ENCODE measurements at places on chromosomes 12 and 14.

DNA sequence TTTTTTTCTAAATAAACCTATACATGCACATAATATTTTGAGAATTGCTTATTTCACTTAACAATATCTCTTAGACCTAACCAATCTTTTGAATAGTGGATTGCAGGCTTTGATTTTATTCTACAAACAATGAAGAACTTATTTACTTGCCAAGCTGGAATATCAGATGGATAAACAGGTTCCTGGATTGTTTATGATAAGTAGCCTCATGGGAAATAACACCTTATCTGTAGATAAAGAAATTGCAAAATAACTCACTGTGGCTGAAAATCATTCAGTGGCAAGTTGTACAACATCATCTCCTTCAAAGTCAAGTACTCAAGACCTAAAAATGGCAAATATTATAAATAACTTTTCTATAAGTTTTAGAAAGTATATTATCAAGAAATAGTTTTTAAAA lies 335.4 kb upstream of the ATP2B1 start:
- no peak for DNase-seq

DNA sequence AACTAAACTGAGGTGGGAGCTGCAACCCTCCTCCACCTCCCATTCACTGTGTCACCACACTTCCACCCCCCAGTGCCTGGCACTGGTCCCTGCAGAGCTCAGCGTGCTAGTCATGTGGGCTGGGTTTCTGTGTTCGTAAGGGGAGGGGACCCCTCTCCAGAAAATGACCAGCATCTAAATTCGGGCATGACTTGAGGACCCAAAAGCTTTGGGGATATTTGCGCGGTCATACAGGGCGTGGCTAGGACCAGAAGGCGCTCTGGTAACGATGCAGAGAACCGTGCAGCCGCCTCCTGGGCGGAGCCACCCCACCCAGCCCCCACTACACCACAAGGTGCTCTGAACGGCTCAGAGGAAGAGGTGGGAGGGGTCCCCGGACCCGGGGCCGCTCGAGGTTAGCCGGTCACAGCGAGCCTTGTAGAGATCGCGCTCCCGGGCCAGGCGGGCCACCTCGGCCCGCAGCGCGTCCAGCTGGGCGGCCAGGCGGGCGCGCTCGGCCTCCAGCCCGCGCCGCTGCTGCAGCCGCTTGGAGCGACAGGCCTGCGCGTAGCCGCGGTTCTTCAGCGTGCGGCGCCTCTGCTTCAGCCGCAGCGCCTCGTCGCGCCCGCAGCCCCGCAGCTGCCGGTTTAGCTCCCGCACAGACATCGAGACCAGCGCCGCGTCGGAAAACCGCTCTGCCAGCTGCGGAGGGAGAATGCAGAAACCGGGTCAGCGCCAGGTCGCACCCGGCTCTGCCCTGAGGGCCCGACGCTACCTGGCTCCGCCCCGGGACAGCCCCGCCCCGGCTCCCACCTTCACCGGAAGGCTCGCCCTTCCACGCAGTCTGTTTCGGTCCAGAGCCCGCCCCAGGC lies 9.8 kb downstream of the CPNE6 start:
- peak; percentile 74 for DNase-seq

- no peak for DNase-seq
Observed at GRCh38 chr12:93413064-93413463, 28.7 kb downstream of the UBE2N start.

- DNase-seq: no peak
Observed at GRCh38 chr14:63174760-63175191, 29.5 kb upstream of the RHOJ start.

GRCh38 chr14:22839159-22839779 lies 2.9 kb downstream of the MMP14 start:
- peak; percentile 76 for DNase-seq

GRCh38 chr12:642633-643474 lies 20.4 kb downstream of the NINJ2 start:
- DNase-seq: no peak

DNA sequence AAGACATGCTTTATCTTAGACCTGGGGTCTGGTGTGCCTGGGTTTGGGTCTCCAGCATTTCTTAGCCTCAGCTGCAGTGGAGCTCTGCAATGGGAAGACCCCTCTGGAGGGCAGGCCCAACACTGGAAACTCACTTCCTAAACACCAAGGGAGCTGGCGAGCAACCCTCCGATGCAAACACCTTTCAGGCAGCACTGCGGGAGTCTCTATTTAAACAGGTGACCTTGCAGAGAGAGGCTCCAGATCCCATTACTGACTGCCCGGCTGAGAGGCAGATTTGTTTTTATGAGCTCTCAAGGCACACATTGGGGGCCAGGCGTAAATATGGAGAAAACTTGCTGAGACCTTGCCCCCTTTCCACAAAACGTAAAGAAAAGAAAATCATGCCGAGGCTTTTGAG lies 195.5 kb downstream of the PAX9 start:
- DNase-seq: no peak

DNA sequence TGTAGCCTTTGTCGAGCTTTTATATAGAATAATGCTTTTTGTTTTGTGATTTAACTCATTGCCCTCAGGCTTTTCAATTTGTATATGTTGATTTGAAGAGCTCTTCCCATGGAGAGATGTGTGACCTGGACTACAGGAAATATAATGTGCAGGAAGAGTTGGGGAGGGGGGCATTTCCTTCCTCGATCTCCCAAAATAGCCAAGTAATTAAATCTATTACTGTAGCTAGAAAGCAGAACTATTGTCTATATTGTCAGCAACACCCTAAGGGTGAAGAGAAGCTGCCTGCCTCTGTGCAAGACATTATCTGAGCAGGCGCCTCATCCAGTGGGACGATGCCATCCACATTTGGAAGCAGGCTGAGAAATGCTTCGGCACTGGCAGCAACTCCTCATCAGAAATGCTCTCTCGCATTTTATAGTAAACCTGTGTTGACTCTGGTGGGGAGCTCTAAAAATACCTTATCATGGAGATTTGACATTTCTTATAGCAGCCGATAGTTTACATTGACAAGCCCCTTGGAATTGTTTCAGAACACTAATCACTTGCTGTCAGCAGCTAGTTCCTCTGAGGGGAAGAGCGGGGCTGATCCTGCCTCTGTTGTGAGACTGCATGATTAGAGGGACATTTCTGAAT lies 392.5 kb upstream of the RGS6 start:
- no peak for DNase-seq

- no peak for DNase-seq
Observed at GRCh38 chr14:53880761-53881160, 75.9 kb downstream of the BMP4 start.

DNA sequence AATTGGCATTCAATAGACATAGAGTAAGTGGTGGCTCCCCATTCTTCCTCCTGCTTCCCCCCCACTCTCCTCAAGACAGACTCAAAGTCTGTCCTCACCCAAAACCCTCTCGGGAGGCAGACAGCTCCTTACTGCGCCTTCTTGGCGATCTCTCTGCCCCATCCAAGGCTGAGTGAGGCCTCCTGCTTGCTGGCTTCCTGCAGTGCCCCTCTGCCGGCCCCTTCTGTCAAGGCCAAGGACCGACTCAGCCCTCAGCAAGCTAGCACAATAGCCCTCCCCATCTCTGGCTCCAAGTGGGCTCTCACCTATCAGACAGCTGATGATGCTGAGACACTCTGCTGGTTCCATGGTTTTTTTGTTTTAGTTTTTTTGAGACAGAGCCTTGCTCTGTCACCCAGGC lies 62.5 kb upstream of the DLK1 start:
- no peak for DNase-seq

DNA sequence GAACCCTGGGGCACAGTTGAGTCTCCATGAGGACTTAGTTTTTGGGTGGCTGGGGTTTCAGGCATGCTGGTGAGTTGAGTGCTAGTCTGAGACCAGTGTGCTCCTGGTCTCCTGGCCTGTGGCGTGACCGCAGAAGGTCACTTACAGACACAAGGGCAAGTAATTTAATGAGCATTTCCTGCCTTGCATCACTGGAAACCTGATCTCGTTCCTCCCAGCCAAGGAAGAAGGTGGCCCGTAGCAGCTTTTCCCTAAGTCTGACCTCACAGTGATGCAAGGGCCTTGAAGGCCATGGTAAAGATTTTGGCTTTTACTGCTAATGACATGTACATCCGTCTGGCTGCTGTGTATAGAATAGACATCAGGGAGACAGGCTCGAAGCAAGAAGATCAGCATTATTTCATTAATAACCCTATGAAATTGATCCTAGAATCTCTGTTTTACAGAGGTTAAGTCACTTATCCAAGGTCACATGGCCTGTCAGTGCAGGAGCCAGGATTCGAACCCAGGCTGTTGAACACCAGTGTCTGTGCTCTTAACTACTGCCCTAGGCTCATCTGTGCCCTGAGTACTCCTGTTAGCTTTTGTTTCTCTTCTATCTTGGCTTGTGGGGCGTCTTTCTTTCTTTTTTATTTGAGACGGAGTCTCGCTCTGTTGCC lies 4.6 kb downstream of the TMEM120B start:
- no peak for DNase-seq

DNA sequence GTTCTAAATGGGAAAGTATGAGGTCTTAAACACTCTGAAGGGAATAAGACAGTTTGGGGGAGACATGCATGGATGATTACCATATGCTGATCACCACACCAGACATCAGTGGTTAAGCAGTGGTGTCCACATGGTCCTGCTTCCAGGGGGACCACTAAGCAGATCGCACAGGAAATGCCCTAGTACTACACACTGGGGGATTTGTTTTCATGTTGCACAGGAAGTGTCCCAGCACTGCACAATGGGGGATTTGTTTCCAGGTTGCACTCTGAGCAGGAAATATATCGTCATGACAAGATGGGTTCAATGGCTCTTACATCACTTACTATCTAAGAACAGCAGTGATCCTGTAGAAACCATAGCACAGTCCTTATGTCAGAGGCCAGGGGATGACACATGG lies 245.5 kb downstream of the BCL11B start:
- DNase-seq: no peak

DNA sequence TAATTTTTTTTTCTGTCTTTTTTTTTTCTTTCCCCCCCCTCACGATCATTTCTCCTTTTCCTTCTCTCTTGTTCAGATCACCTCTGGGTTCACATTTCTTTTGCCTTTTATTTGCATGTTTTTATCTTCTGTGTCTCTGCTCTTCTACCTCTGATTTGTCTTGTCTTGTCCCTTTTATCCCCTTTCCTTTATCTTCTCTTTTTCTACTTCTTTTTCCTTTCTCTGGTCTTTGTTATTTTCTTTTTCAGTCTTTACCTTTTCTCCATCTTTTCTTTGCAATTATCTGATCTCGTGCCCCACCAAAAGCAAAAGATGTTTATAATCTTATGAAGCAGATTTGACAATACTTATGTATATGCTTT lies 77.8 kb upstream of the RAP1B start:
- DNase-seq: no peak

- DNase-seq: no peak
Observed at GRCh38 chr12:18676996-18677588, 60.7 kb downstream of the PLCZ1 start.

- DNase-seq: no peak
Observed at GRCh38 chr12:22530-23201, 43.9 kb upstream of the IQSEC3 start.

GRCh38 chr14:73180385-73180805 lies 44.1 kb downstream of the PSEN1 start:
- DNase-seq: no peak

DNA sequence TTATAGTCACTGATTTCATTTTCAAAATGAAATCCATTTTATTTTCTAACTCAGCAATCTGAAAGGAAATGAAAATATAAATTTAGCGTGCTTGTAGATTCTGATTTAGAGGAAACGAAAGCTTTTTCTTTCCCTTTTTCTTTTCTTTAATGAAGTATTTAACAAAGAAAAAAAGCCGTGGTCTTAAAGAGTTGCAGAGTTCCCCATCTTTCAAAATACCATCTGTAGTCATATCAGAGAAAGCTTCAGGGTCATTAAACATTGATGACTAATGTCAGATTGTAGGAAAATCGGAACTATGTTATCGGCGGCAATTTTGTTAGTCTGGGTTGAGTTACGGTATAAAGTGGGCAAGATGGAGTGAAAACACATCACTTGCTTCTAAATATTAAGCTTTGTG lies 32.3 kb downstream of the DRAM1 start:
- DNase-seq: no peak

GRCh38 chr12:103391103-103391502 lies 104.7 kb downstream of the C12orf42 start:
- DNase-seq: no peak

DNA sequence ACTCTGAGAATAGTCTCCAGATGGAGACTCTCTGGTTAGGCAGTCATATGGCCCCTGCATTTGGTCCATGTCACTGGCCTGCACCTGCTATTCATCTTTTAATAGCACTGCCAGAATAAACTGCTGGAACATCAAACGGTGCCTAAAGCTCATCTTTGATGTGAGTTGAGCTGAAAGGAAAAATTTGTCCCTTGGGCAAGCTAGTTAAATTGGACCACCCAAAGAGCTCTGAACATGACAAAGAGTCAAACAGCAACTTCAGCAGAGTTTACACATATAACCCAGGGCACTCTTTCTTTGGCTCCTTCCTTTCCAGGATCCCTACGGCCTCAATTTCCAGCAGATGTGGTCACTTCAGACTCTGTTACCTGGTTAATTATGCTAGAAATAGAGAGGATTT lies 269.9 kb downstream of the RPL10L start:
- DNase-seq: no peak

- no peak for DNase-seq
Observed at GRCh38 chr12:89346741-89347324, 5.5 kb downstream of the DUSP6 start.

- no peak for DNase-seq
Observed at GRCh38 chr14:70201994-70202393, 13.2 kb upstream of the SLC8A3 start.
